ENCODE measurements at places on chromosomes 13 and 19.

DNA sequence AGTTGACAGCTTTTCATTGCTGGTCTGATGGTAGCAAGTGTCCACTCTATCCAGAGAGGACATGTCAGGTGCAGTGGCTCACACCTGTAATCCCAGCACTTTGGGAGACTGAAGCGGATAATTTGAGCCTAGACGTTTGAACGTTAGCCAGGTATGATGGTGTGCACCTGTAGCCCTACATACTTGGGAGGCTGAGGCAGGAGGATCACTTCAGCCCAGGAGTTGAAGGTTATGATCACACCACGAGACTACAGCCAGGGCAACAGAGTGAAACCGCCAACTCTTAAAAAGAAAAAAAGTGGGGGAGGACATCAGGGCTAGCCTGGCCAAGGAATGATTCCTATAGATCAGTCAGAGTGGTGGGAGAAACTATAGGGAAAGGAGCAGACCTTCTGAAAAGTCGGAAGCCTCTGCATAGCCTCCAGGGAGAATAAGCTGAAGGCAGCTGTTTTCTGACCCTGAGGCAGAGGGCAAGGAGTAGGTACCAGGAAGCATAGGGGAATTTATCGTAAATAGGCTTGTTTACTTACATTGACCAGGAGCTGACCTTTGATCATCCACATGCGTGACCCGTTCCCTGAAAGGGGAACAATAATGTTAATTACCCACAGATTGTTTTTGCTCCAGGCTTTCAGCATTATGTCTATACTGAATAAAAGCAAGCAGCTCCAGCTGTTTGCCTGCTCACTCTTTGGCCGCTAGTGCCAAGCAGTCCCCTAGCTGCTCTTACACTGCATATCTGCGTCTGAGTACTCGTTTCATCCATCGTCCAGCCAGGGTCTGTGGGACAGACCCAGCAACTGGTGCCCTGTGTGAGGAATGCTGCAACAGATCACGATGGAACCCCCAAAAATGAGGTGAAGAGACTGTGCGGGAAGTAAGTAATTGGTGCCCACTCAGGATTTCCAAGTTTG is 161.6 kb downstream of the RNF17 start:
- no peak for DNase-seq

- no peak for DNase-seq
These were observed 181.9 kb upstream of the EDNRB start for GRCh38 chr13:78100486-78100885.

GRCh38 chr13:99415014-99415650 is 86.1 kb upstream of the TM9SF2 start:
- no peak for DNase-seq

- no peak for DNase-seq
These were observed 796.9 kb downstream of the SLITRK1 start for GRCh38 chr13:83085186-83085900.

DNA sequence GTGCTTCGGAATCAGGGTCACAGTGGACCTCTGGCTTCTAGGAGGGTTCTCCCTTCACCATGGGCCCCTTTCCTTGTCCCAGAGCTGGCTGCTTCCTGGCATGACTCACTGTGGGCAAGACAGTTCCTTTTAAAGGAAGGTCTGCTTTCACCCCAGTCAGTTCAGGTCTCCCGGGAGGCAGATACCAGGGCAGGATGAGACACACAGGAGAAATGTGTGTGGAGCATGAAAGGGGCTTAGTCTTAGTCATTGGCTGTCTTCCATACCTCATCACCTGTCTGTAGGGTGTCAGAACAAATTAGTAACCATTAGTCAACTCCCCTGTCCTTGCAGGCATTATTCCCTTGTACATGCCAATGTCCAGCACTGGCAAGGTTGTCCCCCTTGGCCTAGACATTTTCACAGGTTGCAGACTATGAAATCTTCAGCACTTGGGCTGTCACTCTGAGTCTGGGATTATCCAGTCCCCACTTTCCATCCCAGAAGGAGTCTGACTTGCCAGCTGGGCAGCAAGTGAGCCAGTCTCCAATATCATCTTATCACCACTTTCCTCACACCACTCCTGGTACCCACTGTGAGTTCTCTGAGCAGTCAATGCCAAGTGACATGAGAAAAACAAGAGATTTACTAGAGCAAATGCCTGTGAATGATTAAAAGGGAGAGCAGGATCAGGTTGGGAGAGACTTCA is 76.8 kb upstream of the MEDAG start:
- no peak for DNase-seq

- no peak for DNase-seq
These were observed 19.3 kb downstream of the DPF1 start for GRCh38 chr19:38204728-38205127.

- DNase-seq: no peak
These were observed 1.7 kb downstream of the MYO1F start for GRCh38 chr19:8575467-8575997.

DNA sequence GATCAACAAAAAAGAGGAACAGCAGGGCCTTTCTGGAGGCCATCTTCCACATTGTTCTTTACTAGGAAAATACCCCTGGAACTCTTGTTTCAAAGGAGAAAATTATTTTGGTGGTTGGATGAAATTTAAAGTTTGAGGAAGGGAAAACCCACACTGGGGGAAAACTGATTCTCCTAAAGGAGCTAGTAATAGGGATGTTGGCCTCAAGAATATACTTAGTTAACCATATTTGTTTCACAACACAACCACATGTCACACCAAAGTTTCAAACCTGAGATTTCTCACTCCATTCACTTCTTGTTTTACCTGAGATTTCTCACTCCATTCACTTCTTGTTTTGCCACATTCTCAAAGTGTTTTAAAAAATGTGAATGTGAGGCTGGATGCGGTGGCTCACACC is 2.8 kb upstream of the EPSTI1 start:
- no peak for DNase-seq

- DNase-seq: no peak
These were observed 79.1 kb downstream of the ZNF254 start for GRCh38 chr19:24166055-24166454.

DNA sequence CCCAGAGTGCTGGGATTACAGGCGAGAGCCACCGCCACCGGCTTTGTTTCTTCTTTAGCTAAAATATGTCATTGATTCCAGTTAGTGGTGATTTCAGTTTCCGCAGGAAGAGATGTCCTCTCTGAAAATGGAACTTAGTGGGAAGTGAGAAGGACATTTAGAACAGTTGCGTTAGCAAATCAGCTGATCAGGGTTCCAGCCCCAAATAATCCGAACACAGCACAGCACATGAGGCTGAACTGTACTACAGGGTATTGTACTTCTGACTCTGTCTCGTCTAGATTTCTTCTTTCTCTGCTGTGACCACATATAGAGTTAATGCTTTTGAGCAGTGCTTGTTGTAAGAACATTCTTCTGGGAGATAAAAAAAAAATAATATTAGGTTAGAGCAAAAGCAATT is 314.4 kb downstream of the MYO16 start:
- no peak for DNase-seq

GRCh38 chr13:94254737-94255136 is 224.7 kb downstream of the DCT start:
- no peak for DNase-seq

- no peak for DNase-seq
These were observed 25.9 kb upstream of the NAPA start for GRCh38 chr19:47540748-47541147.

DNA sequence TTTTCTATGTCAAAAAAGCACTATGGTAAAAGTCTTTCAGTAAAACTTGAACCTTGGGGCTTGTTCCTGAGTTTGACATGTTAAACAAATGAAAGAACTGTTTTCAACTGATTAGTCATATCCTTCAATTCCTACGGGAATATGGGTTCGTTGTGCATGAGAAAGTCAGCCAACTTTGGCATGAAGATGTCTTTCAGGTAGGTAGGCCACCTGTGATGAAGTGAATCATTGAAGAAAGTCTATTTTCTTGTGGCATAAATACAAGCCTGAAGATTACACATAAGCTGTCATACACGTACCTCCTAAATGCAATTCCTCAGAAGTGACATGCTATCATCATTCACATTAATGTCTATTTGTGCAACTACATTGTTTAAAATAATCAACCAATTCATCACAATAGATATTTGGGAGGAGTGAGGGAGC is 513.0 kb downstream of the IRS2 start:
- DNase-seq: no peak

- no peak for DNase-seq
These were observed 43.8 kb downstream of the DCT start for GRCh38 chr13:94435604-94436226.

GRCh38 chr19:17766543-17767131 is 15.4 kb downstream of the FCHO1 start:
- DNase-seq: no peak

- no peak for DNase-seq
These were observed 28.3 kb downstream of the ZNF507 start for GRCh38 chr19:32373585-32374295.

DNA sequence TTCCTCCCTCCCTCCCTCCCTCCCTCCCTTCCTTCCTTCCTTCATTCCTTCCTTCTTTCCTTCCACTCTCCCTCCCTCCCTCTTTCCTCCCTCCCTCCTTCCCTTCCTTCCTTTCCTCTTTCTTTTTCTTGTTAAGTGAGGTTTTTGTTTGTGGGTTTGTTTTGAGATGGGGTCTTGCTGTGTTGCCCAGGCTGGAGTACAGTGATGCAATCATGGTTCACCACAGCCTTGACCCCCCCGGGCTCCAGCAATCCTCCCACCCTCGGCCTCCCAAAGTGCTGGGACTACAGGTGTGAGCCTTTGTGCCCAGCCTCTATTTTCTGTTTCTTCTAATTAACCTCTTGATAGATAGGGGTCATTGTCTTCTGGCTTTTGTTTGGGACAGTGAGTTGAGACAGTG is 19.4 kb downstream of the ELAVL3 start:
- DNase-seq: no peak

DNA sequence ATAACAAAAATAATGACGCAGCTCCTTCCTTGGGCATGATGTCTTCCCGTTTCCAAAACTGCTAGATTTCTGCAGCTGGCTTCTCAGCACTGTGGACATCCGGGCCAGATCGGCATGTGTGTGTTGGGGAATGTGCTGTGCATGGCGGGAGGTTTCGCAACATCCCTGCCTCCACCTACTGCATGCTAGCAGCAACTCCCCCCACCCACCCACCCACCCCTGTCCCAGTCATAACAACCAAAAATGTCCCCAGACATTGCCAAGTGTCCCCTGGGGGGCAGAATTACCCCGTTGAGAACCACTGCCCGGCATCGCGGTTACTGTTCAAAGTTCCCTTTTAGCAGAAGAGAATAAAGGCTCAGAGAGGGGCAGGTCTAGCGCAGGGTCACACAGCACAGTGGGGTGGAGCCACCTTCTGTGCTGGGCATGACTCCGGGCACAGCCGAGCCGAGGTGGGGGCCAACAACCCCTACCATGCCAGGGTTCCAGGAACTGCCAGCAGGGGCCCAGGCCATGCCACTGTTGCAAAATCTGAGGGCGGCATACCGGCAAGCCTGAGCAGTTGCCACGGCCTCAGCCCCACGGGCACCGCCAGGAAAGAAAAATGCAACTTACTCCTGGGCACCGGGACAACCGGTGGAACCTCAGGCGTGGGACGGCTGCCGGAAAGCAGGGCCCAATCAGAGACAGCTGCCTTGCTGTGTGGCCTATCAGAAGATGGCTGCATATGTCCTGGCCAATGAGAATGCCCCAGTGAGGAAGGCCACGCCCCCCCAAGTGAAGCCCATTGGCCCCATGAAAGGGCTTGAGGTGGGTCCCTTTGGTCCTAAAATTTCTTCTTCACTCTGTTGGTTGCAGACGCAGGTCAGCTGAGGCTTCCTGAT is 22.5 kb upstream of the NFIC start:
- DNase-seq: no peak
